NCI-H1048 (cell line): ENCODE measurements at places on chromosomes 6 and 20.

DNA sequence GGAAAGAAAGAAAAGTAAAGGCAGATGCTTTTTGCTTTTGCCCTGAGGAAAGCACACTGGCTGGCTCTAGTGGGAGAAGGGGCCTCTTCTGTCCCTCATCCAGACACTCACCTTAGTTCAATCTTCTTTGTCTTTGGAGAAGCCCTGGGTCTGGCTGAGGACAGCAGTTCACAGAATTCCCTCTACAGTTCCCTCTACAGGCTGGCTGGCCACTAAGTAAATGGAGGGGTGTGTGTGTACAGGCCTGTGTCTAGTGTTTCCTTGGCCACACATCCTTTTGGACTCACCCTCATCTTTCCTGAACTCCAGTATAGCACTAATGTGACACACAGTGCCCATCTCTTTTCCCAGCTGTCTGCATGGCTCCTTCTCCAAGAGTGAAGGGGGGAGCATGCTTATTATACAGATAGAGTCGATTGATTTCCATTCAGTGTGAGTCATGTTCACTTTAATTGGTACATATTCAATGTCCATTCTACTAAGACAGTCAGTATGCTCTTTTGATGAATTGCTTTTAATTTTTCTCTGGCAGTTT, 26.0 kb upstream of the CLVS2 start:
- DNase-seq, result no peak

DNA sequence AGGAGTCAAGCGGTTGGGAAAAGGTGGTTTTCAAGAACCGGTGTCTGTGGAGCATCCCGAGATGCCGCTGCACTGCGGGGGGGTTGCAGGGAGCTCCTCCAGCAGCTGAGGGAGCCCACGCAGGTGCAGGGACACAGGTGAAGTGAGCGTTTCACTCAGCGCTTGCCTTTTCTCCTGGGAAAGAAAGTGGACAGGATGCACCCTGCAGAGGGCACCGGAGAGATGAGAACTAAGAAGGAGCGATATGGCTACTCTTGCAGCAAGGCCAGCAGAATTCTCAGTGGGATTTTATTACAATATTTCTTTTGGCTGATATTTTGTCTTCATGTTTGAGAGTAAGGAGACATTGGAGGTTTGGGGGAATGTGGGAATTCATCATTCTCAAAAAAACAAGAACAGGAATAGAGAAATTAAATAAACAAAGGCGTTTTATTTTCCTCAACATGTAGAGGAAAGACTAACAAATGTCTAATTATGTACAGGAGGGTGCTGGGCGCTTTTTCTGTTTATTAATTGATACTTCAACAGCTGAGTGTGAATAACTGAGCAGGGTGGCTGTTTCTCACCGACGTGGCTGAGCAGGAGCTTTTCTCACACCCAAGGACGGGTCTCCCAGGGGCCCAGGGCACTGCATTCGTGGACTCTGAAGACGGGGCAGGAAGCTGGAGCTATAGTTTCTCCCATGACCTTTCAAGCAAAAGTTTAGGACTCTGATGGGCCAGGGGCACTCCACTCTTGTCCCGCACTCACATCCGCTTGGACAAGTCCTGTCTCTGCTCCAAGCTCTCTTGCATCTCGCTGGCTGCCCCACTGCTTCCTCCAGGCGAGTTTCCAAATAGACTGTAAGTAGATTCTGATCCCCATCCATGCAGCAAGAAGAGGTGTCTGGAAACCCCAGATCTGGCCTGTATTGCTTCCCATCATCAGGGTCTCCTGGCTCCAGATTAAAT, 176.1 kb downstream of the SMOC2 start:
- no peak for DNase-seq

DNA sequence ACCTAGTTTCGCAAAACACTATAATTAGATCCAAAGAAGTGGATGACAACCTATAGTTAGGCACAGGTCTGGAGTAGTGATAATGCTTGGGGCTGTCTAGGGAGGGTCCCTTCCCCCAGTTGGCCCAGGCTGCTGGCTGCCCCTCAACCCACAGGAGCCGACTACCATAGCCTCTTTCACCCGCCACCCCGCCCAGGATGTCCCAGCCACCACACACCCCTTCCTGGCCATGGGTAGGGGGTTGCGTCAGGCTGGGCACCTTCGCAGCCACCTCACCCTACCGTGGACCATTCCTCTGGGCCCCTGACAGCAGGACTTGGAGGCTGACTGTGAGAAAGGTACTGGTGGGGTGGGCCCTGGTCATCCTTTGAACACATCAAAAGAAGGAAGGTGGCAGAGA, 8.5 kb downstream of the TFEB start:
- DNase-seq, result no peak

GRCh38 chr20:58565461-58566175, 50.4 kb upstream of the APCDD1L start:
- no peak for DNase-seq

DNA sequence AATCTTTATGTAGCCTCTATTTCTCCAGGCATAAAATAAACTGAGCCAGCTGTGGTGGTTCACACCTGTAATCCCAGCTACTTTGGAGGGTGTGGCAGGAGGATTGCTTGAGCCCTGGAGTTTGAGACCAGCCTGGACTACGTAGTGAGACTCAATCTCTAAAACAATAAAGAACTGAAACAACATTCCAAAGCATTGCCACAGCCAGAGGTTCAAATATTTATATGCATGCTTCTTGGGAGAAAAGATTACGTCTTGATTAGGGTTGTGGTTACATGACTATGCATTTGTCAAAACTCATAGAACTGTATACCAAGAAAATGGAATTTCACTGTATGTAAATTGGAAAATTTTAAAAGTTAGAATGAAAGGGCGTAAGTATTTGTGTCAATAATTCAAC, 27.7 kb upstream of the PAX1 start:
- no peak for DNase-seq

DNA sequence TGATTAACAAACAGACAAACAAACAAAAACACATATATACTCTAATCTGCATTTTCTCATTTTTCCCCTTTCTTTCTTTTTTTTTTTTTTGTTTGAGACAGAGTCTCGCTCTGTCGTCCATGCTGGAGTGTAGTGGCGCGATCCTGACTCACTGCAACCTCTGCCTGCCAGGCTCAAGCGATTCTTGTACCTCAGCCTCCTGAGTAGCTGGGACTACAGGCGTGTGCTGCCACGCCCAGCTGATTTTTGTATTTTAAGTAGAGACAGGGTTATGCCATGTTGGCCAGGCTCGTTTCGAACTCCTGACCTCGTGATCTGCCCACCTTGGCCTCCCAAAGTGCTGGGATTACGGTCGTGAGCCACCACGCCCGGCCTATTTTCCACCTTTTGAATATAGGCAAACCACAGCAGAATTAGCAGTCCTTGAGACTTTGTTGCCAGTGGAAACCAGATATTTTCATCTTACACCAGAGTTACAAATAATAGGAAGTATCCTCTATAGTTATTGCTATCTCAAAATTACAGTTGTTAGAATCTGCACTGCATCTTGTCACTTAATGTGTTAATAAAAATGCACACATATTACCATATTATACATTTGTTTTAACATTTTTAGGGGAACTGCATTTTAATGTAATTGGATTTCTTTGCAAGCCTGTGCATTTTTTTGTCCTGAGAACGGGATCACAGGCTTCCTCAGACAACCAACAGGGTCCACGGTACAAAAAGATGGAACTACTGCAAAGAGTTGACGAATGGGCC, 208.2 kb upstream of the ZNF217 start:
- DNase-seq, result no peak

DNA sequence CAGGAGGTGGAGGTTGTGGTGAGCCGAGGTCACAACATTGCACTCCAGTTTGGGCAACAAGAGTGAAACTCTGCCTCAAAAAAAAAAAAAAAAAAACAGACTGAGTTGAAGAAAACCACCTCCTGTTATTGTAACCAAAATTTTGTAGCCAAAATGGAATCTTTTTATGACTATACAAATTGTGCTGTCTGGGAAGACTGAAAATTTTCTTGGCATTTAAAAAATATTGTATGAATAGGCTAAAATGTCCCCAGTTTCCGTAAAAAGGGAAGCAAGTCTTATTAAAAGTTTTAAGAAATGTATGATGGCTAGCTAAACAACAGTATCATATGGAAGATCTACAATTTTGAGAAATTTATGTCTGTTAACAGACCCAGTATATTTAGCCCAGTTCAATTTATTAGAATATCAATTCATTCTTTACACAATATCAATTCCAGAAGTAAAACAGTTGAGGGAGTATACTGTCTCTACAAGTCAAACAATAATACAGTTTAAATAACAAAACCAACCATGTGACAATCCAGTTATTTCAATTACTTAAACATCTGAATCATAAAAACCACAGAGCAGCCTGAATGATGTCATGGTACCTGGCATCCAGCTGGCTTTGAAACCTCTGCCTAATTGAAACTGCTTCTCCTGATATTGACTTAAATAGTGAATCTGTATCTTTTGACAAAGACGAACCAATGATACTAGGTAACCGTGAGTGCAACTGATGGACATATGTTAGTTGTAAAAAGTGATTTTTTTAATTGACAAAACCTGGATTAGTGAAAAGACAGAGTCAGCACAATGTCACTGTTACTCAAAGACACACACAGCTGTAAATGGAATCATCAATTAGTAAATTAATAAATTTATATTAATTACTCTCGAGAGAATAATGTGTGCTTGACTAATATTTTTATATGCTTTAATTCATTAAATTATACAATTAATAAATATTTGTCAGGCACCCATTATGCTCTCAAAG, 166.6 kb upstream of the MARCKS start:
- DNase-seq, result no peak

GRCh38 chr6:143400258-143401067, 50.0 kb downstream of the ADAT2 start:
- no peak for DNase-seq

GRCh38 chr6:25218346-25218745, 60.8 kb upstream of the CARMIL1 start:
- no peak for DNase-seq

DNA sequence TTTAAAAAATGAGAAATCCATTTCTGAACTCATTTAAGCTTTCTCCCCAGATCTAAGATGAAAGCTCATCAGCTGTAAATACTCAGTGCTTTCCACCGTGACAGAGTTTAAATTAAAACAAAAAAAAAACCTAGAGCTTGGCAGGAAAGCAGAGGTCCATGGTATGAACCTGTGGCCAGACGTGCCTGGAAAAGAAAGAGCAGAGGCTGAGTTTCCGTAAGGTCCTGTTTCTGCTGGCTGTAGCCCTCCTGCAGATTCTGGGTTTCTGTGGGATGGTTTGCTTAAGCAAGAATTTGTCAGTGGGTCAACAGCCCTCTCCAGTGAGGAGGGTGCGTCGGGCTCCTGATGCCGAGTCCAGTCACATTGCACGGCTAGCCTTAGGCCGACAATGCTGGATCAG, 383.2 kb downstream of the SAMD5 start:
- no peak for DNase-seq

GRCh38 chr6:130019326-130020072, 1.1 kb downstream of the L3MBTL3 start:
- no peak for DNase-seq

GRCh38 chr20:62624325-62624690, 18.0 kb upstream of the SLCO4A1 start:
- no peak for DNase-seq

- DNase-seq, result no peak
Measured at GRCh38 chr20:38343311-38344106, 2.8 kb upstream of the LBP start.

GRCh38 chr6:2196079-2196679, 49.2 kb downstream of the GMDS start:
- no peak for DNase-seq

- DNase-seq, result no peak
Measured at GRCh38 chr6:31805939-31806469, 762 bp downstream of the LSM2 start.

DNA sequence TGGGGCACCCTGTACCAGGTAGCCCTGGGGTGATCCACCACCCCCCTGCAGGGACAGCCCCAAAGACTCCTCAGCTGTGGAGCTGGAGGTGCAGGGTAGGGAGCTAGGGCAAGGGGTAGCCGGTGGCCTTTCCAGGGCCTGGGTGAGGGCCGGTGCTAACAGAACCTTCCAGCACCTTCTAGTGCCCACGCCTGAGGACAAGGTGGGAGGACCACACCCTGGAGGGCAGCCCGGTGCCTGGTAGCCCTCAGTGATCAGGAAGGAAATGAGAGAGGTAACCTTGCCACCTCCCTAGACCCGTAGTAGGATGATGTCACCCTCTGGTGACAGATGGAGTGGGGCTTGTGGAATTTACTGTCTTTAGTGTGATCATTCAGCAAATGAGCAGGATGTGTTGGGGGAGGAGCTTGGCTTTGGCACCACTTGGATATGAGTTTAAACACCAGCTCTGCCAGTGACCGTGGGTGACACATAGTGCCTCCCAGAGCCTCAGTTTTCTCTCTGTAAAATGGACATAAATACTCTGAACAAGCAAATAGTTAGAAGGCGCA, 187.7 kb downstream of the NFATC2 start:
- no peak for DNase-seq

- DNase-seq, result no peak
Measured at GRCh38 chr20:15220009-15220656, 882.7 kb upstream of the FLRT3 start.

DNA sequence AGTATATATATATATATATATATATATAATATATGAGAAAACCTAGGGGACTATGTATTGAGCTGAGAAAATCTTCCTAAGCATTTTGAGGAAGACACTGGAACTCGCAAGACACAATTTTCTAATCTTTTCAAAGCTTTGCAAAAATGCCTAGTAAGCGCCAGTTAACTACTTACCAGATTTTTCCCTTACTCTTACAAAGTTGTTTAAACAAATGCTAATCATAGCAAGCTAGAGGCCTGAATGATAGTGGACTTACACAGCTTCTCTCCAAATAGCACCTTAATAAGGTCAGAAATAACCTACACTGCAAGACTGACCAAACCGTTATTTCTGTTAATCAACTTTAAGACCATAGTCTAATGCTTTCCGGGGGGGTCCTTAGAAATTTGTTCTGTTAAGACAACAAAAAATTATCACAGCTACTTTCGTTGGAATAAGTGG, 56.1 kb upstream of the HFE start:
- DNase-seq, result no peak

DNA sequence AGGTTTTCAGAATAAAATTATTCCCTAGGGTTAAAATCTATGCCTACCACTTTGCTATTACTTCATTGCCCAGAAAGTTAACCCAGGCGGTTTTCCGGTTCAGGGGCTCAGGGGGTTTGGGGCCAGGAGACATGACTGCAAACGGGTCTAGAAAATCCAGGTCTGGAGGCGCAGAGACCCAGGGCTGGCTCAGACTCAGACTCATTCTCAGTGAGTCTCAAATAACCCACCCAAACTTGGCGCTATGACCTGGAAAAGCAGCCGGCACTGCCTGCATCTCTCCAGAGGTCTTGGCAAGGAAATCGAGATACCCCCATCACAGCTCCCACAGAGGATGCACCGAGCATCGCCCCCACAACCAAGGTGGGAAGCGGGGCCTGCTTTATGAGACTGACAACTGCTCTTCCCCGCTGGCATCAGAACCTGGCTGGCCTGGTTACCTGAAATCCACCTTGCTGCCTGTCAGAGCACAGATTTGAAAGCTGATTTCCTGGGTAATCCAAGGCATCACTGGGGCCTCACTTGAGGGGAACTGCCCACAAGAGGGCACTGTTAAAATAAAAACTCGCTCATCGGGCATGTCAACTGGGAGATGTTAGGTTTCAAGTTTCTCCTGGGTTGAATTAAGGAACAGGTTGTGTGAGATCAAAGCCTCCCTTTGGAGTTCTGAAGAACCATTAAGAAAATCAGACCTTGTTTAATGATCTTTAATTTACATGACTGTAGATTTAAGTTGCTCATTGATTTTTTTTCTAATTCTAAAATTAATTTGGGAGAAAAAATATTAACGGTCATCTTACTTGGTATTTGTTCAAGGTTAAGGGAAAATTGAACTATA, 55.1 kb downstream of the KIF16B start:
- no peak for DNase-seq

GRCh38 chr20:62161347-62161746, 17.8 kb downstream of the SS18L1 start:
- no peak for DNase-seq

GRCh38 chr6:129263176-129263575, 380.2 kb downstream of the LAMA2 start:
- DNase-seq, result no peak
